Activated T-helper 1 cell treated with anti-CD3 and anti-CD28 coated beads, Interleukin-12 subunit alpha, Interleukin-12 subunit beta, Interleukin-2, Interleukin-4 antibody, amounts not matched to agents 30 ng/mL and 10 ng/mL and 1 ng/mL, durations not matched to agents 14 hours and 24 hours and 36 hours (primary cell): ENCODE measurements at places on chromosomes 6 and 20.

DNA sequence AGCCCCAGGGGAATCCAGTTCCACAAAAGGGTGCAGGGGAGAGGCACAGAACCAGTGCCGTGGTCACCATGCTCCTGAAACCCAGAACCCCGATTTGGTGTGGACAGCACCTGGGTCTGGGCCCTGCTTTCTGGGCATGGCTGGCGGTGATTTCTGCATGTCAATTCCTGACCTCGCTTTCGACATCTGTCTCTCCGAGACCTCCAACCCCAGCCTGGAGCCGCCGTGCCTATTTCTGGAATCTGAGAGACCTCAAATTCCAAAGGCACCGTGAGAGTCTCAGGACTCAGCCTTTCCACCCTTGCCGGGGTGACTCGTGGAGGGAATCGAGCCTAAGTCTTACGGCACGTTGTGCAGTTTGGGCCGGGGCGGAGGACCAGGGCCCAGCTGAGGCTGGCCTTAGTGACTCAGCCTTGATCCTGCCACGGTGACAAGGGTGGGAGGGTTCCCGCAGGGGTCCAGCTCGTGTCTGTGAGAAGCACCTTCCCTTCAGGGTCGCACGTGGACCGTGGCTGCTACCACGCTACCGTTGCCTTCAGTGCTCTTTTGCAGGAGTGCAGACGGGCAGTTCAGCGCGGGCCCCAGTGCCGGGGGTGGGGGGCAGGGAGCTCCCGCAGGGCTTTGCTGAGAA lies 133.7 kb downstream of the PXDC1 start:
- no peak for DNase-seq

DNA sequence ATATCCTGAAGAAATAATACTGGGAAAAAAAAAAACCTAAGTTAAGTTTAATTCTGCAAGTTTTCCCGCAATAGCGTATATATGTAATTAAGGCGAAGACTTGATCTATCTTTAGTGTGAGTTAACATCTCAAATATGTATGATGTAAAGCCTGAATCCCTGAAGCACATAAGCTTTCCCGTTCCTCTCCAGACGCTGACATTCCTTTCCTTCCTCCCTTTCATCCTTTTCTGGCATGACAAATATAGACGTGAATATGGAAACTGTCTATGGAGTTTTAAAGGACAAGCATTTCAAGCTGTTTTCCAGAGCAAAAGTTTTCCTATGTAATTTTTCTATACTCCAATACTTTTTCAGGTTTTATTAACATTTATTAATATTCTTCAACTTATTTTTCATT lies 637.0 kb downstream of the COL12A1 start:
- DNase-seq: no peak

GRCh38 chr6:143410859-143411270 lies 39.6 kb downstream of the ADAT2 start:
- DNase-seq: no peak

DNA sequence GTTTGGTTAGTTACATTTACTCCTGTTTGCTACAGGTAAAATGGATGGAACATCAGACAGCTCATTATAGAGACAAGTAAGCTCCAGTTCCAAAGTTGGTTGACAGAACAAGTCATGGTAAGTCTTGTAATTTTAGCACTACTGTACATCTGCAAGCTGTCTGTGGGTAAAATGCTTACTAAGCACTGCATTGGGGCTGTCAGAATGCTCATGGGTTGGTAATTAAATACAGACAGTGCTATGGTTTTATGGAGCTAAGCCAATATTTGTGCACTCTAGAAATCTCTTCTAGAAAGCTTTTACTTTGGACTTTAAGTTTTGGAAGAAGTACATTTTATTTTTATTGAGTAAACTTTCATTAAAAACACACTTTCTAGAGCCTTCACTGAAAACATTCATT lies 419.2 kb upstream of the MMS22L start:
- no peak for DNase-seq

DNA sequence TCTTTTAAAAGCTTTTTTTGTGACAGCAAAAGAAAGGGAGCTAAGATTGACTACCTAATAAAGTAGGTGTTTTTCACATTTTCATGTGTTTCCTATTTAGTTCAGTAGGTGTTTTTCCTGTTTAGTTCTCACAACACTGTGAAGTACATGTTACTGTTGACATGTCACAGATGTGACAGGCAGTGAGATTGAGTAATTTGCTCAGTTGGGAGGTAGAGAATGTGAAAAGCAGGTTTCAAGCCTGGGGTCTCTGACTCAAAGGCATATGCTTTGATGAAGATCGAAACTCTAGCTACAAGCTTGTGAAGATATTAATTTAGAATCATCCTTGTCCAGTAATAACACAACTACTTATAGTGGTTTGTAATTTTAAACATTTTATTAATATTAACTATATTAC lies 43.1 kb downstream of the SLX4IP start:
- DNase-seq: no peak

- DNase-seq: no peak
These were observed 27.1 kb downstream of the TASP1 start for GRCh38 chr20:13611611-13612125.

GRCh38 chr6:130610303-130610702 lies 216.9 kb upstream of the SMLR1 start:
- DNase-seq: no peak

DNA sequence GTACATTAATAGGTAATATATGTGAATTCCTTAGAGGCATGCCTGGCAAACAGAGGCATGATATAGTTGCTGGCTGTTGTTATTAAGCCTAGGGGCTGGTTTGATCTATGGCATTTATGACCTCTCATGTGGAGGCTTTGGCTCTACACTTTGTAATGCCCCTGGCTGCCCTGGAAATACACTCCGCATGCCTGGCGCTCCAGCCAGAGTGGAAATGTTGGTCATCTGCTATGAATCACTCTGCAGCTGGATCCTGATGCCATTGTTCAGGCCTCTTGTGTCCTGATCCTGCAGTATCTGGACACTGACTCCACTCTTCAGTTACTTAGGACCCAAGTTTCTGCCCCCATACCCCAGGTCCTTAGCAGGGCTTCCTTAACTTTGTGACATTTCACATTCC lies 200.5 kb upstream of the PCSK2 start:
- no peak for DNase-seq

- no peak for DNase-seq
These were observed 32.6 kb upstream of the BTN3A2 start for GRCh38 chr6:26332408-26332807.

- no peak for DNase-seq
These were observed 180.9 kb downstream of the SAMD5 start for GRCh38 chr6:147689398-147689797.

DNA sequence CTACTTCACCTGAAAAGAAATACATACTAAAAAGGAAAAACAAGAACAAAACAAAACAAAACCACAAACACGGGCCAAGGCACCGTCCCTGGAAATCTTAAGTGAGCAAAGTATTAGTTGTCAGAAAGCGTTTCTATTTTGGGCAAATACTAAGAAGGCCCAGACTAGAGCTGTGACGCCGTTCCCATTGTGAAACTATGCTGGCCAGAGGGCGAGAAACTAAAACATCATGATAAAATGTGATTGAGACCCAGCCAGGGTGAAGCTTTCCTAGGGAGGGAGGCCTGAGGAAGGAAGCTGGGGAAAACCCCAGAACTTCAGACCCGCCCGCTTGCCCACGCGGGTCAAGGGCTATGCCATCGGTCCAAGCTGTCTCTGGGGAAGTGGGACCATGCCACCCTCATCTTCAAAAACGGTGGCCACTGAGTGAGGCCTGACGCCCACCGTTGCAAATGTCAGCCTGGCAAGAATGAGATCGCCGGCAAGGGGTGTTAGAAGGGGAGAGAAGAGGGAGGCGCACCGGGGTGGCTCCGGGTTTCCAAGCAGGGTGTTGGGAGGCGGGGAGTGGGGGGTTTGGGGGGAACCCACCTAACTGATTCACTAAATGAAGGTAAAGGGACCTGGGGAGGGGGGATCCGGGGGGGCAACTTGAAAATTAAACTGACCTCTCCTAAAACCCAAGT lies 1950.9 kb upstream of the DEFB115 start:
- peak; percentile 45 for DNase-seq

DNA sequence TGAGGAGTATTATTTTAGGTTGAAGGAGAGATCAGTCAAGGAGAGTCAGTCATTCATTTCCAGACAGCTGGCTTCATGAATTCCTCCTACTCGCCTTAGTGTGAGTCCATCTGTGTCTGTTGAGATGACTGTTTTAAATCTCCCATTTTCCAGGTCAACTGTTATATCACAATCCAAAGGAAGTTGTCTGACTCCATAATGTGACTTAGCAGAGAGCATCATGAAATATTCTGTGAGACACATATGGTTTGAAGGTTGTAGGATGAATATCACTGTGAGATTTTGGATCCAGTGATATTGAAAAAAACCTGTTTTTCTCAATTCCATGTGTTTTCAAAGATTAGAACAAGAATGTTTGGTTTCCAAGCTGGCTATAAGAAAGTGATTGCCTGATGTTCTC lies 530.2 kb upstream of the MAN1A1 start:
- no peak for DNase-seq

GRCh38 chr6:120622127-120622631 lies 712.1 kb downstream of the TBC1D32 start:
- DNase-seq: no peak

DNA sequence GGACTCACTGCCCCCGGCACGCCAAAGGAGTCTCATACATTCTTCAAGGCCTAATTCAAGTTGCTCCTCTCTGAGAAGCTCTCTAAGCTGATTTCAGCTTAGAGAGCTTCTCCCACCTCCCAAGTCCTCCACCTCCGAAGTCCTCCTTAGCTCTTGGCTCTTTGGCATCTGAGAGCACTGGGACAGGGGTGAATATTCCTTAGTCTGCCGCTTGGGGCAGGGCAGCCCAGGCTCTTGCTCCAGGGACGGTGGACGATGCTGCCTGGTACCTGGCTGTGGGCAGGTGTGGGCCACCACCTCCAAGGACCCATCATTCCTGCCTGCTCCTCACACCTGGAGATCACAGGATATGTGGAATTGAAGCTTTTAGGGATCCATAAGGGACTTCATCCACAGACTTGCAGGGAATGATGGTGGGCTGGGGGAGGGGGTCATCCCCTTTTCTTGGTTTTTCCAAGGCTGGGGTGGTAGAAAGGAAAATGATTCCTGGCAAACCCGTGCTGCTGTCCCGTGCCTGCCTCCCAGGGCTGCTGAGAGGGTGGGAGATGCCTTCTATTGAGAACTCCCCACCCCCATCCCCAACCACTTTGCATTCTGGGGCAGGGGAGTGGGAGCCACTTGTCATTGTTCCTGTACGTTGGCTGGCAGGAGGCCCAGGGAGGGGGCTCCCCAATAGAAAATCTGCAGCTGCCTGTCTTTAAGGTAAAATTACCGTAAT lies 57.4 kb downstream of the ARHGAP40 start:
- no peak for DNase-seq

GRCh38 chr6:6867404-6867799 lies 240.4 kb upstream of the RREB1 start:
- DNase-seq: no peak

- DNase-seq: peak; percentile 62
These were observed 16.9 kb upstream of the PTCRA start for GRCh38 chr6:42898891-42899361.

DNA sequence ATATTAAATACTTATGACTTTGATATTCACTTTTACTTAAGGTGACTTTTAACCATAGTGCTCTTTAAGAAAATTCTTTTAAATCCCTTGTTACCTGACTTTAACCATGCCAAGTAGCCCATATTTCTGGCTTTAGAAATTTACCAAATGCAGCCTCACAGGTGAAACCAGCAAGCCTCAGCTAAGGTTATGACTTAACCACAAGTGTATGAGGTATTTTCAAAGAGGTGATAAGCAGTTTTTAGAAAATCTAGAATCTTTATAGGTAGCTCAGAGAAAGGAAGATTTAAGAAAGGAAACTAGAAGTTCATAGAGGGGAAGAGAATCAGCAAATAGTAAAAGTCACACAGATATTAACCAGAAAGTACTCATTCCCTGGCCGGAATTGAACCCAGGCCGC lies 661.9 kb upstream of the GJE1 start:
- no peak for DNase-seq

DNA sequence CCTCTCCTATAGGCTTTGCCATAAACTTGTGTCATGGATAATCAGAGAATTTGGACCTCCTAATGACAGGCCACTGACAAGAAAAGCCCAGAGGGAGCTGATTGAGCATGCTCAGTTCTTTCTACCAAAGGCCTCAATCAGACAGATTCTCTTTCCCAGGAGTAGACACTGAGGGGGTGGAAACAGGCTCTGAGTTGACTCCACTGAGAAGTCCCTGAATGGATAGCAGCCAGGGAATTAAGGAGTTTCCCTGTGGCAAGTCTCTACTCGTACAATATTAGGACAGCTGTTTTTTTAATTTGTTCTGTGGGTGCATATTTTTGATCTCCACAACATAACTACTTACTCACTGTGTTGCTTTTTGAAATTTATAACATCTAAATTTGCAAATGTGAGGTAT lies 63.3 kb downstream of the SLC16A10 start:
- no peak for DNase-seq

DNA sequence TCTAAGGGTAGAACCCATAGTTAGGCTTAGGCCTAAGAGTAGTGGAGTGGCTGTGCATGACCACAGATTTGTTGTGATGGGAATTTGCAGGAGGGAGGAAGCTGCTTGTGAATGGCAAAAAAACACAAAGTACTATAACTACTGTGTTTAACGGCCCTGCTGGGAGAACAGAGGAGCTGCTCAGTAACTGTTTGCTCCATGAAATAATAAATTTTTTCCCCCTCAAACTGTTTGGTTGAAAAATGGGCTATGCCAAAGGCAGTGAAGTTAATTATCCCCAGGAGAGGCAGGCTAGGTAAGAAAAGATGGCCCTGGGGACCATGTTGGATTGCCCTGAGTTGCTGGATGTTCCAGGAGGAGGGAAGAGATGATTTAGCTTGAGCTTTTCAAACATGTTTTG lies 256.5 kb upstream of the PRND start:
- no peak for DNase-seq

GRCh38 chr6:44407951-44408670 lies 20.6 kb downstream of the CDC5L start:
- no peak for DNase-seq

GRCh38 chr20:25574411-25574810 lies 10.9 kb downstream of the NINL start:
- no peak for DNase-seq

- no peak for DNase-seq
These were observed 109.3 kb downstream of the RNF144B start for GRCh38 chr6:18496462-18496861.

GRCh38 chr6:62971976-62972658 lies 239.2 kb upstream of the FKBP1C start:
- DNase-seq: no peak
